ENCODE measurements at places on chromosomes 4 and X. TPM values are rescaled to one million over a fixed set of nuclear protein-coding genes. Genes with fewer than 3 reads are reported as not detected.

DNA sequence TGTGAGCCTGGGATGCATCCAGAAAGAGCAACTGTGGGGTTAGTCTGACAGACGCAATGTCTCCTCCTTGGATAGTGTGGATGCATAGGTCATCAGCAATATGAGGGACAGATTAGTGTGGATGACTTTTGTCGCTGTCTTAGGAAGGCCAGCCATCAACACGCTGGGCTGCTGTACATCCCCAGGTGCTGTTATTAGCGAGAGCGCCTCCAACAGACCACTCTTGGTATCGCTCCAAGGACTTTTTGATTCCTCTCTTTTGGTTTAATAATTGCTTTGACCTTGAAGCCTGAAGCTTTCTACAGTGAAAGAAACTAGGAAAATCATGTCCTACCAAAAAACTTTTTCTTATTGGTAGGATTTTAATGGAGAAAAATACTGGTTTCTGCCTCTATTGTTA lies 76.7 kb downstream of the TMEM131L start:
- no peak for DNase-seq

DNA sequence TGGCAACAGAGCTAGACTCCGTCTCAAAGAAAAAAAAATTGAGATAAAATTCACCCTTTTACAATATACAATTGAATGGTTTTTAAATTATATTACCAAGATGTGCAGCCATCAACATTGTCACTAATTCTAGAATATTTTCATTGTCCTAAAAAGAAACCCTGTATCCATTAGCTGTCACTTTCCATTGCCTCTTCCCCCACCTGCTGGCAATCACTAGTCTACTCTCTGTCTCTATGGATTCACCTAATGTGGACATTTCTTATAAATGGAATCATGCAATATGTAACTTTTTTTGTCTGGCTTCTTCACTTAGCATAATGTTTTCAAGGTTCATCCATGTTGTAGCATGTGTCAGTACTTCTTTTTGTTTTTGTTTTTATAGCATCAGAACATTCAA lies 20.8 kb downstream of the ABHD18 start:
- DNase-seq, result no peak

Gene TIGD4
- 3.0 TPM for total RNA-seq

DNA sequence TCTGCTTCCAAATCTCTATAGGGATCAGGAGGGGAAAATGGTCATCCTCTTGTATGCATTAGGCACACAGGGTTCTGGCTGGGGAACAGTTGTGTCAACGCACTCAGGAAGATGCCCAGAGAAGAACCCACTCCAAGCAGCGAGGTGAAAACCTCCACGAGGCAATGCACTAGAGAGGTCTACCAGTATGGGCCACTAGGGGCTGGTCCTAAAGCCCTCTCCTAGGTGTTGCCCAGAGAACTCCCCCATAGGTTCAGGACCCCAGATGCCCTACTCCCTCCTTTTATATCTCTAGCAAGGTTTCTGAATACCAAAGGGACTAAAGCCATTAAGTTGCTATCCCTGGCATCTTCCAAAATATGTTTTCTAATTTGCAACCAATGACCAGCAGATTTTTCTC lies 142.7 kb upstream of the NLGN4X start:
- DNase-seq, result no peak
